ENCODE measurements at places on chromosomes 11 and 22.

GRCh38 chr22:24128631-24129262, 52.5 kb upstream of the SUSD2 start:
- DNase-seq, result no peak

- DNase-seq, result no peak
Observed at GRCh38 chr11:135069890-135070289, 657.8 kb upstream of the B3GAT1 start.

DNA sequence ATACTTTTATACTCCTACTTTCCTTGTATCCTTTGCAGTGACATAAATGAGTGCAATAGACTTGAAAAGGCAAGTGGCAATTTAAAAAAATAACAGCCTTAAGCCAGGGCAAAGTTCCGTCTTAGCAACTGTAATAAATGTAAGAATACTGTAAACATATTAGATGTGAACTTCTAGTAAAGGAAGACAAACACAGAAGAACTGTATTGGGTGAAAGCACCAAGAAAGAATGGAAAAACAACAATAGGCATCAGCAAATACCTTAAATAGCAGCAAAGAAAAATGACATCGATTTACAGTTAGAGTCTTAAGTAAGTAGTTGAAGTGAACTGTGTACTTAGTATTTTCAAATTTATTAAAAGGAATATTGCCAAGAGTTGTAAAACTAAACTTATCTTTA, 75.5 kb upstream of the TP53AIP1 start:
- DNase-seq, result no peak

DNA sequence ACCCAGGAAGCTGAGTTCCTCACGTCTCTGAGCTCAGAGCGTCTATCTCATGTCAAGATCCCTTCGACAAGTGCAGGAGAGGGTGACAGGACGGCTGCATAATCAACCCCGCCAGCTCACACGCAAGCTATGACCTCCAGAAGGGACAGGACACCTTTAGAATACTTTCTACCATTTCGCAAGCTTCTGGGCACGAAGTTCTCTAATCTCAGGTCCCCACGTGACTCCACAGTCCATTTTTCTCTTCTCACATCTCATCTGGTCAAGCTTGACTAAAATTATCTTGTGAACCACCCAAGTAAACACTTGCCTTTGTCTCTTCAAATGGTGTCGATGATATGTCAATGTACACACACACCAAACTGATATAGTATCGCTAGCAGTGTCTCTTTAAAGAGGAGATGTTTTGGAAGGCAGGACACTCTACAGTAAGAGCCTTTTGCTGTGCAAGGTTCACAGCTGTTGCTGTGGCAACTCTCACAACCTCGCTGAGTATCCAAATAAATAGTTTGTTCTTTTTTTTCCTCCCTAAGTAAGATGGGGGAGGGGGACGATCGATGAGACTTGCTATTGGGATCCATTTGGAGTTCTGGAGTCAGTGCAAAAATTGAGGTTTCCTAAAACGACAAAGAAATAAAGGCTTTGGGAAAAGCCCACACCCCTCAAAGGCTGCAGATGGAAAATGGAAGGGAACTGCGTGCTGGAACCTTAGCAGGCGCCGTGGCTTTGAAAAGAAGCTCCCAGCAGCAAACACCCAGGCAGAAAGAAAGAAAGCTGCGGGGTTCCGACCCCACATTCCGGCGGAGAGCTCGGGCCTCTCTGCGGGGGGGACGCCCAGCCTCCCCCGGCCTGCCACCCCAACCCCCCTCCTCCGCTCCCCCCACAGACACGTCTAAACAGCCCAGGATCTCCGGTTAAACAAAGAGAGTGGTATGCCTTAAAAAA, 215.4 kb upstream of the UBASH3B start:
- DNase-seq, result no peak

DNA sequence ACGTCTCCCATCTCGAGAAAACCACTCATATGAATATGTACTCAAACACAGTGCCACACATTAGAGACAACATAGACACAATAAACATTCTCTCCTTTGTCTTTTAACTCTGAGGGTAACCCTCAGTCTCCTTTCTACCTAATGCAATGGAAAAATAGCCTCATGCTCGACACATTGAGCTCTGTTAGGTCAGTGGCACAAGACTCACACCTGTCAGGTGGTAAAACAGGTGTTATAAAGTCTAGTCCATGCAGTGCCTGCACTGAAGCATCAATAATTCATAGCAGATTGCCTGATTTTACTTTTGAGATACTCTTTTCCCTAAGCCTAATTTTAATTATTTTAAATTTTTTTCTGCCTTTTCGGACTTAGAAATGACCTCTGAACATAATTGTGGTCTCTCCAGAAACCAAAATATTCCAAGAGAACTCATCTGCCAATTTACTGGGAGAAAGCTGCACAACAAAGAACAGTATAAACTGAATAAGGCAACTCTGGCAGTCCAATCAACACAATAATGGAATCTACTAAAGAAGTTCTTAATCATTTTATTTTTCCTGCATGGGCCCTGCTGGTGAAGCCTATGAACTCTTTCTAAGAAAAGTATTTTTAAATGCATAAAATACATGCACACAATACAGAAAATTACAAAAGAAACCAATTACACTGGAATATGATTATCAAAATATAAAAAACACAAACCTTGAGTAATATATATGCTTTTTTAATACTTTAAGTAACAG, 9.9 kb downstream of the RDX start:
- no peak for DNase-seq

DNA sequence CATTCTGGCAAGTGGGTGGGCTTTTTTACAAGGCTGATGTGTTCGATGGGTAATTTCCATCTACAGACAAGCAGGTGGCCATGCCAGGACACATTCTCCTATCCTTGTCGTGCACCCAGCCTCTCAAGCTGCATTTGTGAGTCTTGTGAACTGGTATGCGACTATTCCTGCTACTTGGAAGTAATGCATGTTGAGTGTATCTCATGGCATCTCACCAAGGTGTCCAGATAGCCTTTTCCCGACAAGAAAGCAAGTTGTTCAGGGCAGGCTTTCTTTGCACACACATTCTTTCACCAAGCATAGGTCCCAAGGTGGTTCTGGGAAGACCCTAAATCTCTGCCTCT, 18.8 kb upstream of the SYT13 start:
- no peak for DNase-seq

GRCh38 chr22:20206709-20207215, 55.9 kb upstream of the CCDC188 start:
- no peak for DNase-seq

- no peak for DNase-seq
Observed at GRCh38 chr11:76890329-76890728, 29.6 kb downstream of the ACER3 start.

DNA sequence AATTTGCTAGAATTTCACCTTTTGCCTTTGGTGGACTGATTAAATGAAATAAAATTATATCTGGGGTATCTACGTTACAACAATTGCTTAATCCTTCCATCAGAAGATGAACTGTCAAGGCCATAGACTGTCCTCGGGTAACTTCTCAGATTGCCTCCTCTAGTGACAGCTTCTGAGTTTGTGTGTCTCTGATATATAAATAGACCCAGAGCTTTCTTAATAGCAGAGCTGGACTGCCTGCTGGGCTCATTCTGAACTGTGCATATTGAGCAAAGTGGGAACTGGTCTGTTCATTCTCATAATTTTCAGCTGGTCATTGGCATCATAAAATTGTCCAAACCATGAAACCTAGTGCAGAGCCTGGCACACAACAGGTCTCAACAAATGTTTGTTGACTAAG, 99.1 kb upstream of the GRAMD1B start:
- DNase-seq, result no peak

- no peak for DNase-seq
Observed at GRCh38 chr22:42915980-42916765, 59.1 kb upstream of the ARFGAP3 start.

DNA sequence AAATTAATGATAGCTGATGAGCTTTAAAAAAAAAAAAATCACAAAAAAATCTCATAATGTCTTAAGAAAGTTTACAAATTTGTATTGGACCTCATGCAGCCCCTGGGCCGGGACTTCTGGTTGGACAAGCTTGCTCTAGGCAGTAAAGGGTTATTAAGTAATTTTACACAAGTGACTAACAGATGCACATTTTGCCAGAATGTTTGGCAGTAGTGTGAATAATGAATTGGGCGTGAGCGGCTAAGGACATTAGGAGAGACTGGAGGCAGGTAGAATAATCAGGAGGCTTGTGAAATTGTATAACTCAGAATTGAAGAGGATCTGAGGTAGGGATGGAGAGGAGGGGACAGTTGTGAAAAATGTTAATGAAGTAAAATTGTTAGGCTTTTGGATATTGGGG, 77.4 kb downstream of the HIPK3 start:
- no peak for DNase-seq
